A172 (cell line): ENCODE measurements at places on chromosomes 3 and 15. TPM values are rescaled to one million over a fixed set of nuclear protein-coding genes. Genes with fewer than 3 reads are reported as not detected.

DNA sequence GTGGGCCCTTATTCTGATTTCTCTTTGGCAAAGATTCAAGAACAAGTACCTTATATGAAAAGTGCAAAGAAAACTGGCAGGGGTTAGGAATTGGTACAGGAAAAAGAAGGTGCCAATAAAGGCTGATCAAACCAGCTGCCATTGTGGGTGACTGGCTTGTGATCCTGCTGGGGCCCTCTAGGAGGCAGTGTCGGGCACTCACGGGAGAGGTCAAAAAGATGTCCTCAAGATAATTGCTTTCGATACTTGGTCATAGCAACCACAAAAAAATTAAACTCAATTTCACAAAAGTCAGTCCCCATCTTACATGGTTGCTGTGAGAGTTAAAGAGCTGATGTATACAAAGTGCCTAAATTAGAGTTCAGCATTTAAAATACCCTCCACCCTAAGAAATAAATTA is 31.0 kb upstream of the CAV3 start:
- DNase-seq = no peak

The LIPH gene
- total RNA-seq = 0.52 and 0.86 TPM in 2 replicates

GRCh38 chr3:188537606-188538005 is 383.6 kb downstream of the LPP start:
- no peak for DNase-seq

DNA sequence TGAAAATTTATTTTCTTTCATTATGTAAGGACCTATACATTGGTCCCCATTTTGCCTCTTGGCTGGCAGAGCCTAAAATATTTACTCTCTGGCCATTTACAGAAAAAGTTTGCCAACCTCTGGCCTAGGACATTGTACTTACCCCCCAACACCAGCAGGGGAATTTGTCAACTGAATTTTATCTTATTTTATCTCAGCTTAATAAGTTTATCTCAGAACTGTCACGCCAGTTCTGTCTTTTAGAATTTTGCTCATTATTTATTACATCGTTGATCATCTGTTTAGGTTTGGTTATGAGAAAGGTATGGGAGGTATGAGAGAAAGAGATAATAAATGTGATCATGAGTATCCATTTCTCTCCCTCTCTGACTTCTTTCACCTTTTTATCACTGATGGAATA is 38.3 kb downstream of the CHD2 start:
- DNase-seq = no peak

DNA sequence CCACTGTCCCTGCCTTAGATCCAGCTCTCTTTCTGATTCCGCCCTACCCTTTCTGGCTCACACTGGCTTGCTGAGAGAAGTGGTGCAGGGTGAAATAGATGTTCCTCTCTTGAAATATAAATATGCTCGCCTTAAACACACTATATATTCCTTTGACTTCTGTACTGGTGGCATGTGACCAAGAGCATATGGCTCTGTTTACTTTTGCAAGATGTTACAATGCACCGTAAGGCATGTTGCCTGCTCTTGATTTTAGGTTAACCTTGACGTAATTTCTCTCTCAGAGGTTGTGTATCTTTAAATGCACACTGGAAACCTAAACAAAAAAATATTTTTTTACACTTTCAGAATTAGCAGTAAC is 749 bp downstream of the RSRC1 start:
- no peak for DNase-seq

GRCh38 chr3:125238759-125239158 is 26.2 kb upstream of the SLC12A8 start:
- no peak for DNase-seq

GRCh38 chr3:120203016-120203415 is 82.0 kb downstream of the GPR156 start:
- peak; percentile 57 for DNase-seq

DNA sequence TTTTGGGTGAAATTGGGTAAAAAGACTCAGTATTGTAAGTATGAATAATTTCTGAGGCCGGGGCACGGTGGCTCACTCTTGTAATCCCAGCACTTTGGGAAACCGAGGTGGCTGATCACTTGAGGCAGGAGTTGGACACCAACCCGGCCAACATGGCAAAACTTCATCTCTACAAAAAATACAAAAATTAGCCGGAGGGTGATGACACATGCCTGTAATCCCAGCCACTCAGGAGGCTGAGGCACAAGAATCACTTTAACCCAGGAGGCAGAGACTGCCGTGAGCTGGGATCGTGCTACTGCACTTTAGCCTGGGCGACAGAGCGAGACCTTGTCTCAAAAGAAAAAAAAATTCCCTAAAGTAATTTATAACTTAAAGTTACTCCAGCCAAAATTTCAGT is 162.2 kb downstream of the APBA2 start:
- no peak for DNase-seq

The BFSP2 gene
- total RNA-seq = not detected in 2 replicates

GRCh38 chr15:86894269-86894668 is 814.6 kb downstream of the AGBL1 start:
- DNase-seq = no peak

GRCh38 chr15:83164111-83164770 is 43.4 kb downstream of the HDGFL3 start:
- DNase-seq = peak; percentile 42

DNA sequence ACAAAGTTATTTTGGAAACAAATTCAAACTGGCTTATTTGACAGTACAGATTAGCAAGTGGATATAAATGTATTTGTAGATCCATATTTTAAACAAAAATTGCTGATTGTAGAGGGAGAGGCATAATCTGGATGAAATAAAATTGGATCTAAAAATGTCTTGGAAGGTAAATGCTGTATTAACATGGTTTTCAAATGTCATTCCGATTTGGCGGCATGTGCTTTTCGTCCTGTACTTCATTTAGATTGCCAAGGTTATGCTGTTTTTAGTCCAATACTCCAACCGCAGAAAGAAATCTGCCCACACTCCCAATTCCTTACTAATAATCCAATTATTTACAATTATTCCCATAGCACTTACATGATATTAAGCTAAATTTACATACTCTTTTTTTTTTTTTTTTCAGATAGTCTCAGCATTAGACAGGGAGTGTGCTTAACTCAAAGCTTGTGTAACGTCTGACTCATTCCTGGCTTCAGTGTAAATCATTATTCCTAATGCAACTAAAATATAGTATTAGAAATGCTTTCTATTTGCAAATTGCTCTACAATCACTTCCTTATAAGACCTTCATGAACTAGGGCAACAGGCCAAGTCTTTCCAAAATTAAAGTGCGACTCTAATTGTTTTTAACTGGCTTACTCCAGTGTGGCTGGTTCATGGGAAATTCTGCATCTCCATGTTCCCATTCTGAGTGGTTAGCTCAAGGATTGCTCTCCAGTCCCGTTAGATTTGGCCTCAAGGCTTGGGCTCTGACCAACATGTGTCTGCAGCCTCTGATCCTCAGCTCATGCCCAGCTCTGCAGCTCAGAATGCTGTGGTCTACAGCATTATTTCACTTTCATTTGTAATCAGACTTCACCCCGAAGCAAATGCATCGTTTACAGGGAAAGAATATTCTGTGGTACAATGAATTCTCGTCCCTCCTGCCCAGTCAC is 103.9 kb downstream of the FBN1 start:
- peak; percentile 63 for DNase-seq

- no peak for DNase-seq
Measured at GRCh38 chr3:174931473-174932353, 72.6 kb downstream of the NAALADL2 start.

DNA sequence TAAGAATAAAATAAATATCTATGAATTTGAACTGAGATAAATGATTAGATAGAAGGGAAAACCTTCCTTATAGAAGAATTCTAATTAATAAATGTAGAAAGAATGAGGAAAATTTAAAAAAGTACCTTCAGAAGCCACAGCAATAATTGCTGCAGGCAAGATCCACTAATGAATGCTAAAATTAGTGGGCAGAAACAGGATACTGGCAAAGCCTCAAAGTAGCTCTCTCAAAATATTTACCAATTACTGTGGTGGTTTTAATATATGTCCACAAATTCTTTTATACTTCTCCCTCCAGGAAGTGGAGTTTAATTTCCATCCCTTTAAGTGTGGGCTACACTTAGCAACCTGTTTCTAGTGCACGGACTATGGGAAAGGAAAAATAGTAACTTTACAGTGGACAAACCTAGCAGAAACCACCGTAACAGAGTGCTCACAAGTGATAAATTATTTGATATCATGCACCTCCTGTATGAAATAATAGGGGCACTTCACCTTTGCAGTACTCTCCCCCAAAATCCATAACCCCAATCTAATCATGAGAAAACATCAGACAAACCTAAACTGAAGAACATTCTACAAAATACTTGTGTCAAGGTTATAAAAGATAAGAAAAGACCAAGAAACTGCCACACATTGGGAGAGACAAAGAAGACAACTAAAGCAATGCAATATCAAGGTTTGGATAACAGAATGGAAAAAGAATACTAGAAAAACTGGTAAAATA is 6.8 kb downstream of the PEAK1 start:
- no peak for DNase-seq

- no peak for DNase-seq
Measured at GRCh38 chr3:197050511-197050910, 20.9 kb upstream of the MELTF start.

DNA sequence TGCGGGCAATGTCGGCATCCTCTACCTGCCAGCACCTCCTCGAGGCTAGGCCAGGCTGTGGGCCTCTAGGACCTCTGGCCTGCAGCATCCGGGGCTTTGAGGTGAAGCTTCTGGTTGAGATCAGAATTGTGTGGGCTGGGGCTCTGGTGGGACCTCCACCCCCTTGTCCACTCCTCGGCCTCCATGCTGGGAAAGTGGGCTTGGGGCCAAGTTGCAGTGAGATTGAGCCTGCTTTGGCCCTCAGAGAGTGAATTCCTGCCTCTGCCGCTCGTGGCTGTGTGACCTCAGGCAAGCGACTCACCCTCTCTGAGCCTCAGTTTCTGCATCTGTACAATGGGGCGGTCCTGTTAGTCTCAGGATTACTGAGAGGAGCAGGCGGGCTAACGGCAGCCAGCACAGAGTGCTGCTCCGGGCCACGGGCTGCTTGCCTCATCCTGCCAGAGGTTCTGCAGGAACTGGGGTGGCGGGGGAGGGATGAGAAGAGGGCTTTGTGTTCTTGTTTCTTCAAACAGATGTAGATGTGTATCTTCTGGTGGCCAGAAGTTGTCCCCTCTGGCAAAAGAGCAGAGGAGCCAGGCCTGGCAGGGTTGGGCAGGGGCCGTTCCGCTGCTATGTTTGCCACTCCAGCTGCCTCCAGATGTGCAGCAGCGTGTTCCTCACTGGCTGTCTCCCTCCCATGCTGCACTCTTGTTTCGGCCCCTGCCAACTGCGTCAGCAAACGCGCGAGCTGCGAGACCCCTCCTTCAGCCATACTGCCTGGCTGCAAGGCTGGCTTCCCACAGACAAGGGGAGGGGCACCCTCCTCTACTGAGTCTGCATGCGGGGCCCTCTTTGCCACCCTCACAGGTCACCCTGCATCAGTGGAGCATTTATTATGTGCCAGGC is 33.7 kb downstream of the FBLN2 start:
- DNase-seq = no peak

DNA sequence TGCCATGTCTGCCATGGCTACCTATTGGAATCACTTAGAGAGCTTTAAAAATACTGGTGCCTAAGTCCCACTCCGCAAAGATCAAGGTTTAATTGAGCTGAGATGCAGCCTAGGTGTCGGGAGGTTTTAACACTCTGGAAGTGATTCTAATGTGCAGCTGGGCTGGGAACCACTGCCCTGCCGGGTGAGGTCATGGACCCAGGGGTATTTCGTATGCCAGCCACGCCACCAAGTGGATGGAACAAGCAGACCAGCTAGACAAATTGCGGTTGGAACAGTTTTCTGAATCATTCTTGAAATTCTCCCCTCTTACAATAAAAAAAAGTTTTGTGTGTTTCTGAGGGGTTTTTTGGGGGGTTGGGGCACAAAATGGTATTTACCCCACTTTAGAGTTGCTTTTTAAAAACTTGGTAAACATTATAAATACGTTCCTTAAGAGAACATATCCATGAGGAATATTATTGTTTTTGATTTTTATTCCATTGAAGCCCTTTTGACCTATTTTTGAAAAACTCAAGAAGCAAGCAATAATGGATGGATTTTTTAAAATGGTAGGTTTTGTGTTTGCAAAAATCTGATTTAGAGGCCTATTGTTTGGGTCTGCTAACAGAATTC is 66.2 kb upstream of the CSTA start:
- DNase-seq = peak; percentile 67

DNA sequence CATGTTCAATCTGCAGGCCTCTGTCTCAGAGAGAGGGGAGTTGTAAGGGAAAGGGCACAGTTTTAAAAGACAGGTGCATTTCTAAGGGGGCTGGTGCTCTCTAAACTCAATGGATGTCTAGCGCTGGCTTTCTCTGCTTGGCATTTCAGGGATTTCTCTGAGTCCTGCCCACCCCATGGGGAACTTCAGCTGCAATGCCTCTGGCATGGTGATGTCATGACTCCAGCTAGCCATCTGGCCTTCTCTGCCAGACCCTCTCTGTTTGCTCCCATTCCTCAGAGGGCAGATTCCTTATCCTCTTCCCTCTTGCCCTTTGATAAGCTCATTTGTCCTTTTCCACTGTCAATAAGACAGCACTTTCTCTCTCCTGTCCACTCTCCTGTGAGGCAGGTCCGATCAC is 40.8 kb downstream of the RPLP1 start:
- DNase-seq = no peak

DNA sequence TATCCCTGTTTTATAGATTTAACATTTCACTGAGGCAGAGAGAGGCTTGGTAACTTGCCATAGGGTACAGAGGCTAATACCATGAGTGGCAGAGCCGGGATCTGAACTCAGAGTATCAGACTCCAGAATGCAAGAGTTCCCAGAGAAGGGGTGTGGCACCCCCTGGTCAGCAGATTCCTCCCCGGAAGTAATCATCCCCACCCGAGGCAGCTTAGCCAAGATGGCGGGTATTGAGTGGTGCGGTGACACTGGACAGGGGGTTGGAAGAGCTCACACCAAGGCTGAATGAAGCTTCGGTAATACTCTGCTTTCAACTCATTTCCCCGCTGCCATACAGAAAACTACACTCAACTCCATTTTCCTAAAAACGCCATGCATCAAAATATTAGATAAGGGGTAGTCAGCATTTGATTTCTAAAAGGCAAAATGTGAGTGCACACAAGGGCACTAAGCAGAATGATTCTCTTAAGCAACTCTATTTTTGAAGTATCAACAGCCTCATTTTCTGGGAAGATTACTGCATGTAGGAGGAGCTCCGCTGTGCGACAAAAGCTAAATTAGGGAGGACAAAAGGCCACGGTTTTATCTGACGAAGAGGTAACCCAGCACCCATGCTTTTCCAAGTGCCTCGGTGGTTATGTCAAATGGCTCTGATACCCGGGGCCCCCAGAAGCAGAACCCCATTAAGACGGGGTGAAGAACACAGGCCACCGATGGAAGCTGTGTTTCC is 166.7 kb downstream of the NUP210 start:
- no peak for DNase-seq

The CMTM8 gene
- total RNA-seq = 3.4 and 3.5 TPM in 2 replicates

- no peak for DNase-seq
Measured at GRCh38 chr3:4990069-4990468, 10.8 kb downstream of the BHLHE40 start.

The KAT2B gene
- 14.0 and 15.8 TPM in 2 replicates for total RNA-seq

GRCh38 chr3:195297446-195297845 is 26.5 kb upstream of the XXYLT1 start:
- no peak for DNase-seq
